ENCODE measurements at places on chromosomes 16 and 17.

GRCh38 chr16:9050102-9050830, 41.2 kb upstream of the HAPSTR1 start:
- DNase-seq = peak; percentile 25

GRCh38 chr17:40194821-40195220, 17.6 kb downstream of the RAPGEFL1 start:
- DNase-seq = no peak

DNA sequence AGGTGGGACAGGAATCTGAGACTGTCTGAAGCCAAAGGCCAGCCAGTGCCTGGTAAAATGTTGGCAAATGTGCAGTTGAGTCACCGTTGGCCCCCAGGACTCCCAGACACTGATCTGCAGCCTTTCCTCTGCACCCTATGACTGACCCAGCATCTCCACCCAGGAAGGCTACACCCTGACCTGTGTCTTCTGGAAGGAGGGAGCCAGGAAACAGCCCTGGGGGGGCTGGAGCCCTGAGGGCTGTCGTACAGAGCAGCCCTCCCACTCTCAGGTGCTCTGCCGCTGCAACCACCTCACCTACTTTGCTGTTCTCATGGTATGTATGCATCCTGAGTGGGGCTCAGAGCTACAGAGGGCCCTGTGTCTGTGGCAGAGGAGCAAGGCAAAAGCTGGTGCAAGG, 24.0 kb downstream of the ADGRG5 start:
- DNase-seq = no peak

GRCh38 chr17:385178-385835, 32.7 kb upstream of the RPH3AL start:
- DNase-seq = no peak

DNA sequence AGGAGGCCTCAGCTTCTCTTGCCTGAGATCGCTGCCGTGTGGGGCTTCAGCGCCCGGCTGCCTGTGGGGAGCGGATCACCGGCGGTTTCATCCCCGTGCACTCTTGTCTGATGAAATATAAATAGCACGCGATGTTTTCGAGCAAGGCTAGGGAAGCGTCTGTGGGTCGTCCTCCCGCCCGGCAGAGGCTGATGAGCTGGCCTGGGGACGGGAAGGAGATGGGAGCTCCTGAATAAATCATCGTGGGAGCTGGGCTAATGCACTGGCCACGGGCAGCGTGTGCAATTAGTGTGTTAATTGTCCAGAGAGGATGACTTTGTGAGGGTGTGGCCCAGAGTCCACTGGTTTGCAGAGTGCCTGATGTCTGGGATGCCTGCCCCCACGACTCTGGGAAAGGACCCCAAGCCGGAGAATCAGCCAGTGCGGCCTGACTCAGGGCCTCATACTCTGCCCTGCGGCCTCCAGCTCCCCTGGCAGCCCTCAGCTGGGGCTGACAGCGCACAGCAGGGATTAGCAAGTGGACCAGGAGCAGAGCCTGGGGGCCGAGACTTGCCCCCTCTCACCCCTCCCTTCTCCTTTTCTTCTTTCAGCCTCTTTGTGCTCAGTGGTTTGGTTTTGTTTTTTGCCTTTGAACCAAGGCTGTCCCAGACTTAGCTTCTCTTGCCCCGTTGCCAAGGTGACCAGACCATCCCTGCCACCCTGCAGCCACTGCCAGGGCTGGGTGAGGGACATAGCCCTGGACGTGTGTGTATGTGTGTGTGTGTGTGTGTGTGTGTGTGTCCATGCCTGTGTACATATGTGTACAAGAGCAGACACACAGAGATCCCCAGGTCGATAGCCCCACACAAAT, 21.4 kb downstream of the KCNJ12 start:
- DNase-seq = no peak

DNA sequence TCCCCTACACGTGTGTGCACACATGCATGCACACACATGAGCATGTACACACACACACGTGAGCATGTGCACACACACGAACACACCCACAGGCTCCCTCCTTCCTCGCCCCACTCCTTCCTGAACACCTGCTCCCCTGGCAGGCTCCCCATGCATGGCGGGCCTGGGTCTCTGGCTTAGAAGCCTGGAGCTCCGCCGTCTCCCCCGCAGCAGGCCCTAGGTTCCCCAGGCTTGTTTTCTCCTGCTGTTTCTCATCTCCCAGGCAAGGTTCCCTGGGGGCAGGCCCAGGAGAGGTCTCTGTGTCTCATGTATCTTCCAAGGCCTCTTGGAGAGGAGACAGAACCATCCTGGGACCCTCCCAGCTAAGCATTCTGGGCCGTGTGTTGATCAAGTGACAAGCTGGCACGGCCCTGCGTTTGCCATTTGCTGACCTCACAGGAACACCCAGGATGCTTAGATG, 202.3 kb upstream of the CIBAR2 start:
- DNase-seq = no peak

DNA sequence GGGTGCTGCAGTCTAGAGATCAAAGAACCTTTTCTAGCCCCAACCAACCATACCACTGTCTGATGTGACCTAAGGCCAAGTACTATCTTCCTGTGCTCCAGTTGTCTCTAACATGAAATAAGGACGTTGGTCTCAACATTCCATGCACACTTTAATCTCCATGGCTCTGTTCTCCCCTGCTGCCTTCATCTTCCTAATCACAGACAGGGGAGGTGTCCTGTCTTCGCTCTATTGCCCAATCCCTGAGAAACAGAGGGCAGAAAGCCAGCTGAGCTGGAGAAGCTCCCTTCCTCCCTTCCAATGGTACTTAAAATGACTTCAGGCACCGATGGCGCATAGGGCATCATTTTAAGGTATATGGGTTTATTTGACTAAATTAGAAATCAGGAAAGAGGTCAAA, 148.9 kb upstream of the GNAO1 start:
- no peak for DNase-seq

DNA sequence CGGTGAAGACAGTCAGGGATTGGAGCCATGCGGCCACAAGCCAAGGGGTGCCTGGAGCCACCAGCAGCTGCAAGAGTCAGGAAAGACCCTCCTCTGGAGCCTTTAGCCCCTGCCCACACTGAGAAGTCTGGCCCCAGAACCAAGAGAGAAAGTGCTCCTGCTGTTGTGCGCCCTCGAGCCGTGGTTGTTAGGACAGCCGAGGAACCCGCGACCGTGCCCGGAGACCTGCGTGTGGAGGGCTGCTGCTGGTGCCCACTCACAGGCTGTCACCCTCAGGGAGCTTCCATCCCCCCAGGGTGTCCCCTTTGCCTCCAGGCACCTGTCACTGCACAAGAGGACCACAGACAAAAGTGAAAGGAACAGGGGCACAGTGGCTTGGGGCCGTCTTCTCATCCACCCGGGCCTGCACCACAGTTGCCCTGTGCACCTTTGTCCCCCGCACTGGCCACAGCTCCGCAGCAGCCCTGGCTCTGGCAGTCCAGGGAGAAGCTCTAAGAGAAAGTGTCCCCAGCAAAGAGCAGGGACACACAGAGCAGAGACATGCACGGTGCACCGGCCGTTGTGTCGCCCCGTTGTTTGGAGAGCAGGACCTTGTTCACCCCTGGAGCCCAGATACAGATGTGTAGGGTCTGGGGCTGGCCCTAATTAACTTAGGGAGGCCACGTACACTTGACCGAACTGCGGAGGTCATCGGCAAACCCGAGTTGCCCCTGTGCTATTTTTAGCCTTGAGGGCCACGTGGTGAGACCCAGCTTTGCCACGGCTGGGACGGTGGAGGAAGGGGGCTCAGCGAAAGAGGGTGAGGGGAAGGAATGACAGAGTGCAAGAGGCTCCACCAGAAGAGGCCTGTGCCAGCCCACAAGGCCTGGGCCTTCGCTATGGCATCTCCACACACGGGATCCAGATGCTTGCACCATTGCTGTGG, 329.2 kb downstream of the C16orf95 start:
- DNase-seq = no peak

DNA sequence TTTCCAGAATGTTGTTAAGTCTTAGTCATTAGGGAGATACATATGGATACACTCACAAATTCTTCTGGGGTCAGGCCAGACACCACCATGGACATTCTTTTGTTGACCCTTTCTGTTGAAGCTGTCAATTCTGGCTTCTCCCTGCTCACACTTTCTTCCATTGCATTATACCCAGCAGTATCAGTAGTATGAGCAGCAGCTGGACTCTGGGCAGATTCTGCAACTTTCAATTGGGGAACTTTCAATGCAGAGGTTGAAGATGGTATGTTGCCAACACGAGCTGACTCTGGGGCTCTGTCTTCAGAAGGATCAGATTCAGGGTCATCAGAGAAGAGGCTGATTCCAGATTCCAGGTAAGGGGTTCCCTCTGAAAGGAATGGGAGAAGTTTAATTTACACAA, 45.8 kb downstream of the RND2 start:
- no peak for DNase-seq

DNA sequence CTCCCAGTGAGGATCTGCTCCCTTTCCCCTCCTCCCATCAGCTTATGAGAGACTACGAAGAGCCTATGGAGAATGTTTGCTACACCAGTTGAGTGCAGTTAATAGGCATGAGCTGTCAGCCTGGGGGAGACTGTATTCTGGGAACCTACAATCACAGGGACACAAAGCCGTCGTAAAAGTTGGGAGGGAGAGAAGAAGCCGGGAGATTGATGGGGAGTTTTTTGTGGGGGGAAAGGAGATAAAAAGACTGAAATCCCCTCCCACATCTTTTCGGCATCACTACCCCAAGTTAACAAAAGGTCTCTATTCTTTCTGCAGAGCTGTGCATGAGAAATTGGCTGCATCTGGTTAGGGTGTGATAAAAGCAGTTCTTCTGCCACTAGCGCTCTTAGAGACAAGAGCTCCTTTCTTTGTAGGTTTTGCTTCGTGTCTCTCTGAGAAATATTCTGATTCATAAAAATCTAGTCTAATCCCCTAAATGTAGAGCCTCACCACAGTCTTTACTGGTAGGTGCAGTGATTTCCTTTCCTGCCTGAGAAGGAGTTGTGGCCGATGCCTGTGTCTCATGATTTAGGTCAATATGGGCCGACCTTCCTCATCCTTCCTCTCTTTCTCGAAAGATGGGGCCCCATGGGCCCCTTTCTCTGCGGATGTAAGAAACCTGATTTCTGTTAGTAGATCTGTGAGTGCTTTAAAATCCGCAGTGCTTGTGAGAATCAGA, 77.4 kb downstream of the BPTF start:
- no peak for DNase-seq

- no peak for DNase-seq
Observed at GRCh38 chr17:35376245-35376644, 2.8 kb upstream of the SLFN11 start.

GRCh38 chr16:58013201-58013956, 12.2 kb downstream of the USB1 start:
- DNase-seq = no peak

- DNase-seq = no peak
Observed at GRCh38 chr16:3144321-3144983, 9.6 kb downstream of the ZNF213 start.

DNA sequence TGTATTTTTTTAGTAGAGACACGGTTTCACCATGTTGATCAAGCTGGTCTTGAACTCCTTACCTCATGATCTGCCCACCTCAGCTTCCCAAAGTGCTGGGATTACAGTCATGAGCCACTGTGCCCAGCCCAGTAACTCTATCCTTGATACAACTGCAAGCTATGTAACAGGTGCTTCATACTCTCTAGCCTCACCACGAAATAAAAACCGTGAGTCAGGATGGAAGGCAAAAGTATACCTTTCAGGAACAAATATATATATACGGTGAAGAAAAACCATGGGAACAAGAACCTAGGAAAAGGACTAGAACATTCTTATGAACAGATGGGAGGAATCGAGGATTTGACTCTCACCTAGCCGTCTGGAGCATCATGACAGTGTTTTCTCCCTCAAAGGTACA, 9.6 kb upstream of the FBF1 start:
- no peak for DNase-seq

- DNase-seq = no peak
Observed at GRCh38 chr17:79593636-79594035, 17.2 kb downstream of the RBFOX3 start.

DNA sequence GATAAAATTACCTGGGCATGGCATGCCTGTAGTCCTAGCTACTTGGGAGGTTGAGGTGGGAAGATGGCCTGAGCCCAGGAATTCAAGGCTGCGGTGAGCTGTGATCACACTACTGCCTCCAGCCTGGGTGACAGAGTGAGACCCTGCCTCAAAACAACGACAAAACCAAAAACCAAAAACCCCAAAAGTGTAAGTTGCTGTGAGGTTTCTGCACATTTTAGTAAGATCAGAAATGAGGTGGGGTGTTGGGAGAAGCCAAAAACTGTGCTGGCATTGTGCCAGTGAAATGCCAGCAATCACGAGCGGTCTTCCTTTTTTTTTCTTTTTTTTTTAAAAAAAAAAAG, 114.6 kb downstream of the PITPNC1 start:
- DNase-seq = no peak

DNA sequence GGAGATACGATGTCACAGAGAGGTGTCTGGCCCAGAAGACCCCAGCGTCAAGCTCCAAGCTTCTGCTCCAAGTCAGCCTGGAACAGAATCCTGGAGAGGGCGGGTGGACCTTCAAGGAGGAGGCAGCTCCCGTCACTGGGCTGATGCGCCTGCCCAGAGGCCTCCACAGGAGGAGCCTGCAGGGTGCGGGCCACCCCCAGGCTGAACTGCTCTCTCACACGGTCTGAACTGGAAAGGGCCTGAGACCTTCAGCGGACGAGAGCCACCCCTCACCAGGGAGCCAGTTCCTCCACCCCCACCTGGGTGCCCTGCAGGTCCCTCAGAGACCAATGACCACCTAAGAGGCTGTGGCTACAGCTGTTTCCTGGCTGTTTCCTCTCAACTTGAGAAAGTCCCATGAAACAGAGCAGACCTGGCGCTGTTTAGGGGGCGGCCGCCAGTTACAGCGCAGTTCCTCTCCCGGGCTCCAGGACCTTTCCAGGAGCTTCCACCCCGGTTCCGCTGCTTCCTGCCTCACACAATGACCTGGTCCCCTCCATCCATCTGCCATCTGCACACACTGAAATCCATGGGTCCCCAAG, 36.0 kb upstream of the KLHDC4 start:
- DNase-seq = no peak

GRCh38 chr17:55717898-55718735, 4.5 kb downstream of the TMEM100 start:
- DNase-seq = peak; percentile 51
